Activated T-cell treated with anti-CD3 and anti-CD28 coated beads, Interleukin-2, amount 50 U/mL, for 4 hours (primary cell): ENCODE measurements at places on chromosomes 5 and 9.

DNA sequence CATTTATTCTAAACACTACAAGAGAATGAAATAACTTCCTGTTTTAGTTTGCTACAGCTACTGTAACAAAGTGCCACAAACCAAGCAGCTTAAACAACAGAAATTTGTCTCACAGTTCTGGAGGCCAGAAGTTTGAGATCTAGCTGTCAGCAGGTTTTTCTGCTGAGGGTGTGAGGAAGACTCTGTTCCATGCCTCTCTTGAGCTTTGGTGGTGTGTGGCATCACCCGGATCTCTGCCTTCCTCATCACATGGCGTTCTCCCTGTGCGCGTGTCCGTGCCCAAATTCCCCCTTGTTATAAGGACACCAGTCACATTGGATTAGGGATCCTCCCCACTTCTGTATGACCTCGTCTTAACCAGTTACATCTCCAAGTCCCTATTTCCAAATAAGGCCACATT, 97.7 kb downstream of the CFAP95 start:
- no peak for DNase-seq

DNA sequence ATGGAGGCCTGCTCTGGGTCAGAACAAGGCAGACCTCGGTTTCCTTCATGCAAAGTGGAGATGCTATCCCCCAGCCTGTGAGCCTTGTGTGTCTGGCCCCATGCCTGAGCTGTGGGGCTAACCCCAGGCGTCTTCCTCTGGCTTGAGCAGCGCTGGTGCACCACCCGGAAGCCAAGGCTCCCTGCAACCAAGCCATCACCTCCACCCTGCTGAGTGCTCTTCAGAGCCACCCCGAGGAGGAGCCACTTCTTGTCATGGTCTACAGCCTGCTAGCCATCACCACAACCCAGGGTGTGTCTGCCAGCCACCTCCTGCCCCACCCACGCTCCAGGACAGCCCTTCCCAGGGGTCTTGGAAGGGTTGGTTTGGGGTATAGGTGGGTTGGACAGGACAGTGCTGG, 16.2 kb downstream of the REXO4 start:
- DNase-seq, result no peak

- DNase-seq, result no peak
Observed at GRCh38 chr9:126517833-126518356, 95.8 kb upstream of the LMX1B start.

DNA sequence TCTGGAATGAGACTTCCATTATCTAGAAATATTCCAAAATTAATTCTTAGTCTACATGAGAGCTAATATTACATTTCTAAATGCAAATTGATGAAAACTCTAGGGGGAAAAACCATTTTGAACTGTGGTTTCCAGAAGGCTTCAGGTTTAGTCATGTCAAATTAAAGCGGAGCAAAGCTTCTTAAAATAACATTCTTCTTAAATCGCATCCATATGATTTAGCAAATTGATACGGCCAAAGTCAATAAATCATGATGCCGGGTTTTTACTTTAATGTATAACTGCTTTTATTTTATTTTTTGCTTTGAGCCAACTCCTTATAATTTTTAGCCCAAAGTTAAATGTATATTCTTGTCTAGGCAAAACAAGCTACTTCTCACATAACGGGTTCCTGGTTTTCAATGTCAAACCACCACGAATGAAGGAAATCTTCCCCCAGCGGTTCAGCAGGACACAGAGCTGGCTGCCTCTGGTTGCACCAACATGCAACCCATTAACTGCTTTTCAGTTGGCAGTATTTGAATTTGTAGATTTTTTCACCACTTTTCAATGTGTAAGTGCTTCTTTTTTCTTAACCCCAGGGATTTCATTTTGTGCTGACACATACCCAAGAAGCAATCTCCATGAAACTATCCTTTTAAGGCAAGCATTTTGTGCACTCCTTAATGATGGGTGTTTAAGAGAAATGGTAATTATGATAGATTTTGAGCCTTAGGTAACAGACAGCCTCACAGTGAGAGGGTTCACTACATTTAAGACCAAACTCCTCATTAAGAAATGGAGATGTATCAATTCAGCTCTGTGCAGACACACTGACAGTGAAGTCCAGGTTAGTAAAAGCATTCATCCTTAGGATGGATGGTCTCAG, 35.5 kb downstream of the EFNA5 start:
- no peak for DNase-seq

GRCh38 chr5:39213447-39214207, 5.7 kb downstream of the FYB1 start:
- DNase-seq, result no peak

GRCh38 chr9:114271556-114272510, 51.1 kb upstream of the ORM1 start:
- no peak for DNase-seq

GRCh38 chr9:77794985-77795384, 146.9 kb upstream of the GNA14 start:
- DNase-seq, result no peak

DNA sequence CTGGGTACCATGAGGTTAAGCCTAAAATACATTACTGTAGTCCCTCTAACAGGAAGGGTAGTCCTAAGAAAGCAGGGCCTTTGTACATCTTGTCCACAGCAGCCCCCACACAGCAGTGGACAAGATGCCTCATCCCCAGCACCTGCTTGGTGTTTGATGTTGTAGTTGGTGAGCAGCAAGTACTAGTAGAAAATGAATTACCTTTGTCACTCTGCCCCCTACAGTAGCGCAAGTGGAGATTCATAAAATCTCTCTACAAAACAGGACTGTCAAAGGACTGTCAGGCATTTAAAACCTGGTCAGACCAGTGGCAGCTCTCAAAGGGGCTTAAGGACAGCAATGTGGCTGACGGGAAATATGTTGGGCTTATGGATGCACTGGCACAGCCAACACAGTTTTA, 122.5 kb downstream of the TMEM174 start:
- DNase-seq, result no peak

- peak; percentile 12 for DNase-seq
Observed at GRCh38 chr5:129664336-129664937, 83.5 kb upstream of the MINAR2 start.

DNA sequence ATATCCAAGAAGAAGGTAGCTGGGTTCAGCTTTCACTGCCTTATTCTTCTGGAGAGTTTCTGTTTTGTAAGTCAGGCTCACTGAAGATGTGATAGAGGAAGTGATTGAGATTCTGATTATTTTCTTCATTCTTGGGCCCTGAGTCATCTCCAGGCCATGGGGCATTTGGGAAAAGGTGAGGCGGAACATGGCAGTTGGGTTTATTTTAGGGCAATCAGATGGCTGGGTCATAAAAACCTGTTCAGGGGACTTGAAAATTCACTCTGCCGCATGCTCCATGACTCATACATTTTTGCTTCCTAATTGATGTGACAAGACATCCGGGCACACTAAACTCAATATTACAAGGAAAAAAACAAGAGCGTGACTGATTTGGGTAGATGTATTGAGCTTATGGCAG, 265.7 kb upstream of the KLF4 start:
- DNase-seq, result no peak

- DNase-seq, result no peak
Observed at GRCh38 chr9:18675332-18675731, 201.4 kb downstream of the ADAMTSL1 start.

DNA sequence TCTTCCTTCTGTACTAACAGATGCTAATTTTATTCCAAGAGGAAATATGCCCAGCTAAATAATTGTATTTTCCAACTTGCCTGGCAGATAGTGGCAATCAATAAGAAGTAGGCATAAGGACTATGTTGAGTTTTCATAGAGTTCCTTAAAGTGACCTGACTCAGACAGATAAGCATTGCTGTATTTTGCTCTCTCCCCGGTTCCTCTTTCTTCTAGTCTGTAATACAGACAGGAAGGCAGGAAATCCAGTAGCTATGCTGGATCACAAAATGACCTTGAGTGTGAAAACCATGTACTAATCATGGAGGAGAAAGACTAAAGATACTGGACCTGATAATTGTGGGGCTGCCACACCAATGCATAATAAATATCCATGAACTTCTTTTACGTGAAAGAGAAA, 701.7 kb downstream of the CETN3 start:
- no peak for DNase-seq
